ENCODE measurements at places on chromosomes 6 and 20.

DNA sequence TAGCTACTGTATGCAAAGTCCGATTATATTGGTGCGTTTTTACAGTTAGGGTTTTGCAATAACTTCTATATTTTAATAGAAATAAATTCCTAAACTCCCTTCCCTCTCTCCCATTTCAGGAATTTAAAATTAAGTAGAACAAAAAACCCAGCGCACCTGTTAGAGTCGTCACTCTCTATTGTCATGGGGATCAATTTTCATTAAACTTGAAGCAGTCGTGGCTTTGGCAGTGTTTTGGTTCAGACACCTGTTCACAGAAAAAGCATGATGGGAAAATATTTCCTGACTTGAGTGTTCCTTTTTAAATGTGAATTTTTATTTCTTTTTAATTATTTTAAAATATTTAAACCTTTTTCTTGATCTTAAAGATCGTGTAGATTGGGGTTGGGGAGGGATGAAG is 13.7 kb upstream of the PLCG1 start:
- DNase-seq = no peak

DNA sequence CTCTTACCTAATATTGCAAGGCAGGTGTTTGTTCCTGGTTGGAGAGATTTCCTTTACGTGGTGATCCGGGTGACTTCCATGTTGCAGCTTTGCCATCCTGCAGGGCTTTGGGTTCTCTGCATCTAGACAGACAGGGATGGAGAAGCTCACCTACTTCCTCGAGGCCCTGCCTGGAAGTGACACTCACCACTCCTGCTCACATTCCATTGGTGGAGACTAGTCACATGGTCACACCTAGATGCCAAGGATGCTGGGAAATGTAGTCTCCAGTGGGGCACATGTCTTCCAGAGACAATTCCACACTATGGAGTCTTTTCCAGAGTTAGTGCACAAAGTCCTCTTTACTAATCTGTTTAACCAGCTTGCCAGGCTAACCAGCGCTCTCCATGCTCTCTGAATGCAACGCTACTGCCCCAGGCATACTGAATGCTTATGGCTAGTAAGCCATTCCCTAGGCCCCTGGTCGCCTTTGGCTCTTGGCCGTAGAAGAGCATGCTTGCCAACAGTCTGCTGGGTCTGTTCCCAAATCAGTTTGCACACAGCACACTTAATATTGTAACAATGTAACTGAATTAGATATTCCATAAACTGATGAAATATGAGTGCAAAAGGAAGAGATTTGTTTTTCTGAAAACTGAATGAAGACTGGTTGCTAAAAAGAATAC is 6.7 kb upstream of the KCNK15 start:
- DNase-seq = peak; percentile 72

DNA sequence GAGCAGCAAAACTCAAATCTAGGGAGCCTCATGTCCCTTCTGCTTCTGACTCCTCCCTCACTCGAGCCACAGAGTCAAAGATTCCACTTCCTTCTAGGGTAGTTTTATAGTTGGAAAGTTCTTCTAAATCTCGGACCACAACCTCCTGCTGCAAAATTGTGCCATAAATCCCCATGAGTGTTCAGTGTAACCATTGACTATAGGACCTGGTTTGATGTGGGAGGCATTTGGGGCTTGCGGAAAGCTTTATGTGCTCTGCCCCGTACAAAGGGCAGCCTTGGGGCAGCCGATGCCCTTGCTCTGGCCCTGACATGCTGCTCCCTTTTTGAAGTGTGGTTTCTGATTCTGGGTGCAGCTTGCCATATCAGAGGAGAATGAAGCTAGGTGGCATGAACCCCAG is 43.6 kb upstream of the IER3 start:
- peak; percentile 84 for DNase-seq

DNA sequence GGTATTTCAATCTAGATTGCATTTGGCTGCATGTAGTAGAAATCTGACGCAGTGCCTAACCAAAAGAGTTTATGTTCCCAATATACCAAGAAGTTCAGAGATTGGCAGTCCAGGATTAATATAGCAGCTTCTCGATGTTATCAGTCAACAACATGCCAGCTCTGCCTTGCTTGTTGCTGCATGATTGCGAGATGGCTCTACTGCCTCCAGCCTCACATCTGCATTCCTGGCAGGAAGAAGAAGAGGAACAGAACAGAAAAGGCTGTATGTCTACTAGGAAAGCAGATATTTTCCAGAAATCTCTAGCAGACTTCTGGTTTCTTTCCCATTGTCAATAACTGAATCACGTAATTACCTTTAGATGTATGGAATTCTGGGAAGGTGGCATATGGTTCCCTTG is 60.8 kb downstream of the SLC35D3 start:
- DNase-seq = no peak

DNA sequence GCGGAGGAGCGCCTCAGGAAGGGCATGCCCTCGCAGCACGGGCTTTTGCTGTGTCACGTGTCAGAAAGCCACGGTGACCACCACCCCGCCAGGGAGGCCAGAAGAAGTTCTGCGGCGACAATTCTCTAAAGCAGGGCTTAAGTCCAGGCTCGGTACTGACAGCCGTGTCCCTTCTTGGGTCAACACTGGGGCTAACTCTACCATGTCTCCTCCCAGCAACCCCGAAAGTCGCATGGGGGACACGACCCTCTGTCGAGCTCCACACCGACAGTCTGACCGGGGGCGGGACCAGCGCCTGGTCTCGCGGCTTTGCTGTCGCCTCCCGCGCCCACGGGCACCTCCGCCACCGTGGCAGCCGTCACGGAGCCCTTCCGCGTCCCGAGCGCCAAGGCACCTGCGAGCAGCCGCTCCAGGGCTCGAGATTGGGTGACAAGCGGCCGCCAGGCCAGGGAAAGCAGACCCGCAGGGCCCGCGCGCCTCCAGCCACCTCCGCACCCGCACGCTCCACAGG is 534 bp downstream of the NANP start:
- peak; percentile 9 for DNase-seq

DNA sequence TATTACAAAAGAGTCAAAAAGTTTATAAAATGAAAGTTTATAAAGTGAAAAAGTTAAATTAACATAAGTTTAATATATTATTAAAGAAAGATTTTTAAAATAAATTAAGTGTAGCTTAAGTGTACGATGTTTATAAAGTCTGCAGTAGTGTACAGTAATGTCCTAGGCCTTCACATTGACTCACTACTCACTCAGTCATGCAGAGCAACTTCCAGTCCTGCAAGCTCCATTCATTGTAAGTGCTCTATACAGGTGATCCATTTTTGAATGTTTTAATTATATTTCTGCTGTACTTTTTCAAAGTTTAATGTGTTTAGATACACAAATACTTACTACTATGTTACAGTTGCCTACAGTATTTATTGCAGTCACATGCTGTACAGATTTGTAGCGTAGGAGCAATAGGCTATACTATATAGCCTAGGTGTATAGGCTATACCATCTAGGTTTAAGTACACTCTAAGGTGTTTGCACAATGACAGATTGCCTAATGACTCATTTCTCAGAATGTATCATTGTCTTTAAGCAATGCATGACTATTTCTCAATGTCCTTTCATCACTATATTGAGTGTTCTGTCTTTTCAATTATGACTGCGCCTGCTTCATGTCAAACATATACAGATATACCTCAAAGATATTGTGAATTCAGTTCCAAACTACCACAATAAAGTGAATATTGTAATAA is 1110.3 kb upstream of the MAP3K7 start:
- no peak for DNase-seq

DNA sequence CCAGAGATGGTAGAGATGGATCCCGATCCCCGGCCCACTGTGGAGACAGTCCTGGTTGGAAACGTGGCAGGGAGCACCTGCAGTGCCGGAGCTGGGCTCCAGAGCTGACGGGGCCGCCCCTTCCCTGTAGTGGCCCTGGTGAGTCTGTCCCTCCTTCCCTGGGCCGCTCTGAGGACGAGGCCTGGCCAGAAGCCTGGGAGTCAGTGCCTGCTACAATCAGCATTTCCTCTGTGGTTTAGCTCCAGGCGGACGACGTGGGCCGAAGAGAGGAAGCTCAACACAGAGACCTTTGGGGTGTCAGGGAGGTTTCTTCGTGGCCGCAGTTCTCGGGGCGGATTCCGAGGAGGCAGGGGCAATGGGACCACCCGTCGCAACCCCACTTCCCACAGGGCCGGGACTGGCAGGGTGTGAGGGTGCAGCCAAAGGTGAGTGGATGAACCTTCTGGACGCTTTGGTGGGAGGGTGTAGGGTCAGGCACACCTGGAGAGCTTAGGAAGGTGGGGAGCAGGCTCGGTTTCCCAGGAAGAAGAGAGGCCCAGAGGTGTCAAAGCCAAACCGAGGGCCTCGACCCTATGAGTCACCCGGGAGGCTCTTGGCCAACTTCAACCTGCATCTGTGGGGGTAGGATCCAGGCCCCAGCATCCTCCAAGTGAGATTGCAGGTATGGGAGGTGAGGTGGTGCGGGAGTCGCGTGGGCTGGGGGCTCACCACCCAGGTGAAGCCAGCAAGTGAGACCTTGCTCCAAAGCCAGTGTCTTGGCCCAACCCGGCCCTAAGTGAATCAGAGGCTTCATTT is 9.9 kb downstream of the PSMA7 start:
- no peak for DNase-seq

GRCh38 chr20:24493181-24493580 is 23.8 kb downstream of the SYNDIG1 start:
- DNase-seq = no peak

DNA sequence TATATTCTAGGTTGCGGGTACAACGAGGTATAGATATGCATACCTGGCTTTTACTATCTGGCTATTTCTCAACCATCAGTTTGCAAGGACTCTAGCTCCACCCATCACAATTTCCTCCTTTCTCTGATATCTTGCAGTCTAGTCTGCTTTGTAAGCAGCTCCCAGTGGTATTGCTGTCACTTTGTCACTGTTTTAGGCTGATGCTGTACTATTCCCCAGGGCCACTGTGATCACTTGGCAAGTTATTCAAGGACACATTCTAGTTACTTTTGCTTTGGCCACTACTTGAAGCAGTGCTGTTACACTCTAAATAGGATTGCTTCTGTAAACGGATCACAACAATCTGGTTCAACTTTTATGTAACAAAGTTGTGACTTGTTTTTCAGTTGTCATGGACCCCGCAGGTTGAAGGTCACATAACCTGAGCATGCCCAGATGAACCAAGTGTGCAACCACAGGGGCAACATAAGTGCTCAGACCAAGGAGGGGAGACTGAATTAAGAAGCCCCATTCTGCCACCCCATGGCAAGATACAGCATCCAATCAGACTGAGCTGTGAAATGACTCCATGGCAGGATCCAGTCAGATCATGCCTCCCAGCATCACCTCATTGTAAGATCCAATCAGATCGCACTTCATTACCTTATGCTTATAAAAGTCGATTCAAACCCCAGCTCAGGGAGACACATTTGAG is 588.4 kb upstream of the CITED2 start:
- no peak for DNase-seq

DNA sequence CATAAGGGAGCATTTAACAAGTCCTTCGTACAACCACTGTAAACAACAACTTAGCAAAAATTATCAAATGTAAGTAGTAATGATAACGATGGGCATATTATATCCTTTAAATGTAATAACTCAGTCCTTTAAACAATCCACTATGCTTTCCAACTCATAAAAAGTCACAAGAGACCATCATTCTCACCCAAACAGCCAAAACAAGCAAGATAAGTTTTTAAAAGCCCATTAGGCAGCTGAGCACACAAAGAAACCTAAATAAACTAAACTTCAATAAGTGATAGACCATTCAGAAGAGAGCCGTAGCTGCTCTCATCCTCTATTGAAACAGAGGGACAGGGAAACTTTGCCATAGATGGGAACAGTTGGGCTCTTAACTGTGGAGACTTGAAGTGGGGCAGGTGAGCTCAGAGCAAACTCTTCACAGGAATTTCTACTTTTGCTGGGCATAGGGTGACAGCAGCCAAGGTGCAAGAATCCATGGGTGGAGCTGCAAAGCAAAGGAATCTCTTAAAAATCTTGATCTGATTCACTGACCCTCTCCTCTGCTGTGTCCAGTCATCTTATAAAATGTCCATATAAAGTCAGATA is 22.5 kb downstream of the RAB22A start:
- no peak for DNase-seq

DNA sequence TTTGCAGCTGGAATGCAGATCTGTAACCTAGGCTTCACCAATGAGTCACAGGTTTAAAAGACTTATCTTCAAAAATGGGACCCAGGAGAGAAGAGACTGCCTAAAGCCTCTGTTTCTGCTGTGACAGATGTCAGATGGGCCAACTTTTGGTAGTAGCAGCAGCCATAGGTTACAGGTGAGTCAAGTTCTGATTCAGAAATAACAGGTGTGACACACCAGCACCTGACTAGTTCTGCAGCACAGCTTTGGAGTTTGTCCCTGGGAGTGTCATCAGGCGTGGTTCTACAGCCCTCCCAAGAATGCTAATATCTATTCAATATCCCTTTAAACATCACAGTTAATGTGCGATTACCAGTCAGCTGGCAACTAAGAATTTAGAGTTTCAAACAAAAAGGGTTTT is 121.9 kb upstream of the BTN3A2 start:
- DNase-seq = no peak

- DNase-seq = peak; percentile 41
Observed at GRCh38 chr20:16898433-16898832, 150.3 kb downstream of the OTOR start.

GRCh38 chr6:113881478-113881980 is 24.4 kb downstream of the MARCKS start:
- DNase-seq = no peak

- DNase-seq = peak; percentile 41
Observed at GRCh38 chr6:53615633-53616449, 49.7 kb downstream of the KLHL31 start.

DNA sequence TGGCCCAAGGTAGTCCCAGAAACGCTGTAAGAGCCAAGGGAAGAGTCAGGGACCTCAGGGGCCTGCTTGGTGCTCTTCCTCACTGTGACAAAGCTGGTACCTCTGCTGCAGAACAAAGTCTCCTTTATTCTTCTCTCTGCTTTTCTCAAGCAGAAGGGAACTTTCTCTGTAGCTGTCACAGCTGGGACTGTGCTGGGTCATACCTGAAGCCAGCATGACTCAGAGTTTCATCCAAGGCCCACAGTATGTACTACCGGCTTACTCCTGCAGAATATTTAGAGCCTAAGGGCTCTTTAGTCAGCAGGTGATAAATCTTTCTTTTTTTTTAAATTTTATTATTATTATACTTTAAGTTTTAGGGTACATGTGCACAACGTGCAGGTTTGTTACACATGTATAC is 183.2 kb downstream of the TINAG start:
- DNase-seq = no peak

GRCh38 chr20:44355498-44356352 is at the start of gene HNF4A:
HNF4A (plus strand) TSS chr20:44355699; CDS start chr20:44355805, 106 bp downstream.
- no peak for DNase-seq

- no peak for DNase-seq
Observed at GRCh38 chr6:155872961-155873360, 417.3 kb upstream of the NOX3 start.

DNA sequence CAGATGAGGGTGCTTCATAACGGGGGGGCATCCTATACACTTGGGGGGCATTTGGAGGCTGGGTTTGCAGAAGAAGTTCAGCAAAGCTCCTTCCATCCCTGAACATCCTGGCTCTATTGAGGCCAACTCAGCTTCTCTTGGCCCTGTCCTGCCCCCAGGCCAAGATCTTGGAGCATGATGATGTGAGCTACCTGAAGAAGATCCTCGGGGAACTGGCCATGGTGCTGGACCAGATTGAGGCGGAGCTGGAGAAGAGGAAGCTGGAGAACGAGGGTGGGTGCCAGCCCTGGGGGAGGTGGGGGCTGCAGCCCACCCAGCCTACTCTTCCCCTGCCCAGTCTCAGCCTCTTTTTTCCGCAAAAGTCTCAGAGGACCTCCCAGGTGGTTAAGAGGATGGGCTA is 17.2 kb downstream of the GDAP1L1 start:
- no peak for DNase-seq

- DNase-seq = no peak
Observed at GRCh38 chr6:99246602-99247001, 102.9 kb downstream of the FAXC start.

- no peak for DNase-seq
Observed at GRCh38 chr6:45196121-45196520, 132.0 kb upstream of the RUNX2 start.
